ENCODE measurements at places on chromosomes 6 and 20.

DNA sequence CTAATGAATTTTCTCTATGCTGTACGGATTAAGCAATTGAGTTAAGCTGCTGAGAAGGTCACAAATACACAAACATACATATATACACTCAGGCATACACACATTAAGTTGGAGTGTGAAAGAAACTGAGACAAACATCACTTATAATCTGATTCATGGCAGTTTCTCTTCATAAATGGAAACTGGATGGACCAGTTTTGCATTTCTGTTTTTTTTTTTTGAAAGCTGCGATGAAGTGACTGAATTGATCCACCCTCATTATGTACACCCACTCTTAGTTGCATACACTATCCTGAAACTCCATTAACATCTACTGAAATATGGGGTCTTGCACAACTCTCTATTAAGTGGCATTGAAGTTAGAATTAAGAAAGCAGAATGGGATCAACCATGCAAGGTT, 32.9 kb upstream of the TENT5A start:
- no peak for DNase-seq

DNA sequence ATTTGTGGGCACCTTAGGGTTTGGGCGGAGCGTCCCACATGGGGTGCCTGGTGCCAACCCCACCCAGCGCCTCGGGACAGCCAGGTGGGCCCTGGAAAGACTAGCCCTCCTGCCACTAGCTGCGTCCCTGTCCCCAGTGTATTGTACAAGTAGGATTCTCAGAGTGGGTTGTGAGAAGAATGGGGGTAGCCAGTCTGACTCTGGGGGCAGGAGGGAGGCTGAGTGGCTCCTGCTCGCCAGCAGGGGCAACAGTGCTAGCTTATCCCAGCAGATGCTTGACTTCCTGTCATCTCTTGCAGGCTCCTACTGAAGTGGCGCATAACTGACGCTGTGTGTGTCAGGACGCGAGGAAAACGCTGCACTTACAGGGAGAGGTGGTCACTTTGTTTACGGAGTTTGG, 9.3 kb downstream of the PSMA7 start:
- DNase-seq = no peak

- DNase-seq = no peak
Measured at GRCh38 chr6:137975188-137975940, 108.3 kb downstream of the TNFAIP3 start.

DNA sequence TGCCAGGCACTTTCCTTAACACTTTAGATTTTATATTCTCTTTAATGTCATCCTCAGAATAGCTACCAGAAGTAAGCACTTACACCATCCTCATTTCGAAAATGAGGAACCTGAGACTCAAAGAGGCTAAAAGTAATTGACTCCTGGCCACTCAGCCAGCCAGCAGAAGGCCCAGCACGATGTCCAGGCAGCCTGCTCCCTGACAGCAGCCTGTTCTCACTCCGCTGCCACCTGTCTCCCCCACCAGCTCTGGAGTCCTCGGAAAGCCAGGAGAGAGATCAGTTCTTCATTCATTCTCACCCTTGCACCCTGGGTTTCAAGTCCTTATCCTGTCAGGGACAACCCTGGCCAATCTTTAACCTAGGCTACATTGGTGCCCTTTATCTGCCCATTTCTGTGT, 174.0 kb downstream of the SASH1 start:
- no peak for DNase-seq

- DNase-seq = no peak
Measured at GRCh38 chr6:80341330-80341729, 234.9 kb downstream of the BCKDHB start.
